Left ventricle myocardium inferior (tissue), 1 donor: ENCODE measurements at places on chromosomes 5 and 9. TPM values are rescaled to one million over a fixed set of nuclear protein-coding genes. Genes with fewer than 3 reads are reported as not detected.

DNA sequence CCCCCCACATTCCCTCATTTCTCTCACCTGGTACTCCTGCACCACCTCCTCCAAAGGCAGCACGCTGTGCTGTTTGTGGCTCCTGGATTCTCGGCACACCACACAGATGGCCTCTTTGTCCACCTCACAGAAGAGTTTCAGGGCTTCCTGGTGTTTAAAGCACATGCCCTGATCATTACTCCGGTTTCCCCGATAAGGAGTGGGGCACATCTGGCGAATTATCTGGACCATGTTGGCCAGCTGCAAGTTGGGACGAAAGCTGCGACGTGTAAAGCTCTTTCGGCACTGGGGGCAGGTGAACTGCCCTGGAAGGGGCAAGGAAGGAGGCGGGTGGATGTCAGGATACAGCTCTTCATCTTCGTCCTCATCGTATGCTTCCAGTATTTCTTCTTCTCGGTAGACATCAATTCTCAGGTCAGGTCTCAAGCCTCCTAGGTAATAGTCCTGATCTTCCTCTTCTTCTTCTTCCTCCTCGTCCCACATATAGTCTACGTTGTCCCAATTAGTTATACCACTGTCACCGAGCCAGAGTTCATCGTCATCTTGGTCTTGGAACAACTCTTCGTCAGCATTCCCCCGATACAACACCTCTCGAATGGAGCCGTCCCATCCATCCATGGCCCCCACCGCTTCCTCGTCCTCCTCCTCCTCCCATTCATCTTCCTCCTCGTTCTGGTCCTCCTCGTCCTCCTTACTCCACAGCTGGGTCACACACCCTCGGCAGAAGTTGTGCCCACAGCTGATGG is 796 bp downstream of the TRIM52 start:
- no peak for DNase-seq

DNA sequence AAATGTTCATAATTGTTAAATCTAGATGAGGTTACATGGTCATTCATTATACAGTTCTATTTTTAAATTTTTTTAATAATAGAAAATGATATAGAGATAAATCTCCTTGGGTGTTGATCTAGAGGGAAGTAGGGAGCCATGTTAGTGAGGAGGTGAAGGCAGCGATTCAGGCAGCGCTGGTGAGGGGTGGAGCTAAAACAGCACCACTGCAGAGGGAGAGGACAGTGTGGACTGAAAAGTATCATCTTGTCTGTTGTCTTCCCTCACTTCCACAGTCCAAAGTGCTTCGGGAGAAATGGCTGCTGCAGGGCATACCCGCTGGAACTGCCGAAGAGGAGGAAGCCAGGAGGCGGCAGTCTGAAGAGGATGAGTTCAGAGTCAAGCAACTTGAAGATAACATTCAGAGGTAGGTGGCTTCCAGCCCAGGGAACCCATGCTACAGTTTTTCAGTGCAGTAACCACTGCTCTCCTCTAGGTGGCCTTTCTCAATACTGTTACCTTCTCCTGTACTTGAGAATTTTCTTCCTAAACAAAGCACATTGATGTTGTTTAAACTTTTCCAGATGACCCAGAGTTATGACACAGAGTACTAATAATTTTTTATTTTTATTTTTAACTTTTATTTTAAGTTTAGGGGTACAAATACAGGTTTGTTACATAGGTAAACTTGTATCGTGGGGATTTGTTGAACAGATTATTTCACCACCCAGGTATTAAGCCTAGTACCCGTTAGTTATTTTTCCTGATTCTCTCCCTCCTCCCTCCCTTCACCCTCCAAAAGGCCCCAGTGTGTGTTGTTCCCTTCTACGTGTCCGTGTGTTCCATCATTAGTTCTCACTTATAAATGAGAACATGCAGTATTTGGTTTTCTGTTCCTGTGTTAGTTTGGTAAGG is 100.5 kb downstream of the PALM2AKAP2 start:
- DNase-seq, result no peak

DNA sequence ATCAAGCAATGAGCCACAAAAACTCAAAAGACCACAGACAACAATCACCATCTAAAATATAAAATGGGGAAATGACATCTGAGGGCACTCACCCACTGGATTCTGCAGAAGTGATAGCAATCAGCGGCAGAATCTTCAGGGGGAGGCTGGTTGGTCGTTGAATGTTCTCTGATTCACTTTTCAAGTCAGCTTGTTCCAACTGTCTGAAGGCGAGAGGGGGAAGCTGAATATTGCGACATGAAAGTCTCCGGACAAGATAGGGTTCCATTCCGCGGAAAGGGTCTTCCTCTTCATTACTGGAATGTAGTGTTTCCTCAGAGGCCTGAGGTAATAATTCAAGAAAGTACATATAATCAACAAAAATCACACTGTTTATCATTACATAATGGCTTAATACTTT is 94.9 kb upstream of the PDE4D start:
- no peak for DNase-seq

DNA sequence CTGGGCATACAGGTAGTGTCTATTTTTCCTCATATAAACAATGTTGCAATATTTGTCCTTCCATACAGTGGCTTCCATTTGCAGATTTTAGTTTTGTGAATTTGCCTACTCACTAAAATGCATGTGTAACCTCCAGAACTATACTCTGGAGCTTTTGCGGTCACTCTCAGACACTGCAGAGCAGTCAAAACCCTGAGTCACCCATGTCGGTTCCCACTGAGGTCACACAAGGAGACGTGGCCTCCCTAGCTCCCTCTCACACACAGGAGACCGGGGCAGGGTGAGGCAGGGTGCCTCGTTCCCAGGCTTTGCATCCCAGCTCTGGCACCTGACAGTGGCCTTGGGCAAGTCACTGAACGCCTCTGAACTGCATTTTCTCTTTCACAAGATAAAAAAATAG is 55.5 kb upstream of the ZNF354A start:
- DNase-seq, result no peak

GRCh38 chr5:72463449-72464052 is 43.7 kb downstream of the ZNF366 start:
- DNase-seq, result no peak

DNA sequence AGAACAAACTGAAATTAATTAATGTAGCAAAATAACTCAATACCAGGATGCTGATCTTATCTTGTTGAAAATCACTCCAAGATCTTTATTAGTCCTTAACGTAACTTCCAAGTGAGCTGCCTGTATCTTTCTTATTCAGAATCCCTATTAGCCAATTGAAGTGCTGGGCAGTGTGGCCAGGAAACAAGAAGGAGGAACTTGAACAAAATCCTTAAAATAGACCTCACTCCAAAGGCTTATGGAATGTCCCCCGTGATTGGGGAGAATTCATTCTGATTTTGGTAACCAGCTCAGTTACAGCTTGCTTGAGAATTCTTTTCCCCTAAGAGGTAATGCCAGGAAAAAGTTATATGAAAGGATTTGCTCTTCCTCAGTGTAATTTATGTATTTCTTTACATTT is 171.0 kb downstream of the DEPDC1B start:
- no peak for DNase-seq

DNA sequence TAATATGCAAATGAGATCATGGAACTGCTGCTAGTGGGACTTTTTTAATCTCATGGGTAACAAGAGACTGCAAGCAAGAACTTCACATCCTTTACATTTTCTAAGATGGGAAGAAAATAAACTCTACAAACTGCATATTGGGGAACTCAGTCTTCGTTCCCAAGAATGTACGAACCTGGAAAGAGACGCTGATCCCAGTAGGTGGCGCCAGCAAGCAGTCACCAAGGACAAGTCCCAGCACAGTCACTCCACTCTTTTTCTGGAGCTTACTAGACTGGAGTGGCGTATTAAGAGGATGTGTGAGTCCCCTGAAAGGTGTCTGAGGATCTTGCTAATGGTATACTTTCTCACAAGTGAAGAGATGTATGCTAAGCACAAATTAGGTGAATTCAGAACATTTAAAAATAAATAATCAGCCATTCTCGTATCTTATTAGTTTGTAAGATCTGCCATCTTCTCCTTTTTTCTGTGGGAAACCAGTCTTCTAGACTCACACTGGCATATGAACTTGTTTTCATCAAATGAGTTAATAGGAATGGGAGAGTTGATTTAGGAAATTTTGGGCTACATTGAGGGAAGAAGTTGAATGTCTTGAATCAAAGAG is 16.0 kb upstream of the PUM3 start:
- DNase-seq, result peak; percentile 31

GRCh38 chr9:75803130-75803529 is 87.3 kb upstream of the PCSK5 start:
- DNase-seq, result no peak

DNA sequence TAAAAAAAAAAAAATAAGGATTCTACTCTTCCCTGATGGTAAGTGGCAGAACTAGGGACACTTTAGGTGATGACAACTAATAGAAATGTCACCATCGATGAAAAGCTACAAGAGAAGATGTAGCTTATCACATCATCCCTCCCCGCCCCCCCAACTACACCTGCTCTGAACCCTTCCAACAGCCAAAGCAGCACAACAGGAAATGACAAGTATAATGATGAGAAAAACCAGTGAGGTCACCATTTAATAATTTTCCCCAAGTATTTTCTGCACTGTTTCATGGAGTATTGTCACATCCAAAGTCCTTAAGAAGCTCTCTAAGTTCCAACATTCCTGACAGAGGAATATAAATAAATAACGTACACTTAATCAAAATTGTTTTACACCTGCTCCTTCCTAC is 221.4 kb downstream of the EFNA5 start:
- DNase-seq, result no peak

Gene SYK
- 5.4 TPM for total RNA-seq

Gene C8G
- 3.6 TPM for total RNA-seq

Gene OR1Q1
- total RNA-seq, result not detected

Gene TLR4
- 14.2 TPM for total RNA-seq

Gene SEMA6A
- 6.3 TPM for total RNA-seq
